ENCODE measurements at places on chromosomes 2 and 18.

GRCh38 chr2:3741396-3741795 is 38.0 kb downstream of the DCDC2C start:
- DNase-seq = no peak

GRCh38 chr2:19256121-19256601 is 102.3 kb downstream of the OSR1 start:
- peak; percentile 38 for DNase-seq

DNA sequence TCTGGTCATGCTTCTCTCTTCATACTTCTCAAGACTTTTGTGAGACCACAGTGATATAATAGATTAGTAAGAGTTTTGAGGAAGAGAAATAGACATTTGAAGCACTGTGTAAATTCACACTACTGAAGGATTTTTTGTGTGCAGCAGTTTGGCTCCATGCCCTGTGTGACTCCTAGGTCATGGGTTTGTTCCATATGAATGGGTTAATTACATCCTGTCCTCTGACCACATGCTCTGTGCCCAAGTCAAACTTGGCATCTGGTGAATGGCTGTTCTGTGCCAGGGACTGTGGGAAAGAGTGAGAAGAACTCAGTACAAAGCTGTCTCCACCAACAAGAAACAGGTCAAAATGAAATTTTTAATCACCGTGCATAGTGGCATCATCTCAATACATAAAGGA is 304.0 kb downstream of the LNPK start:
- no peak for DNase-seq

GRCh38 chr2:232237464-232237863 is 141.1 kb upstream of the ALPP start:
- DNase-seq = no peak

GRCh38 chr2:71831193-71831577 is 316.5 kb downstream of the CYP26B1 start:
- DNase-seq = peak; percentile 93

GRCh38 chr18:49175476-49175875 is 224.7 kb upstream of the SMAD7 start:
- no peak for DNase-seq

GRCh38 chr2:207929923-207930322 is 95.4 kb downstream of the PLEKHM3 start:
- DNase-seq = no peak

DNA sequence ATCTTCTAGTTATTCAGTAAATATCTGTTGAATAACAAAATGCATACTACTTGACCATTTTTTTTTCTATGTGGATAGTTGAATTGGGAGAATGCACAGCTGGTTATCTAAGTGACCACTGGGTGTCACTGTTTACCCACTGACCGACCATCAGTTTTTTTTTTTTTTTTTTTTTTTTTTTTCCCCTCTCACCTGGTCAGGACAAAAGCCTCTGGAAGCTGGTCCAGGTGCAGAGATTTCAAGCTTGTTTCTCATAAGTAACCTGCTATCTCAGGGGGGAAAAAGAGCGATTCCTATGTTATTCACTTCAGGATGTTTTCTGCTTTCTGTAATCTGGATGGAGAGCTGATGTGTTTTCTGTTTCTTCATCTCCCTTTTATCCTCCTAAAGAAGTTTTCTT is 256.0 kb downstream of the DCDC2C start:
- no peak for DNase-seq

GRCh38 chr2:223930103-223930976 is 14.8 kb downstream of the WDFY1 start:
- DNase-seq = no peak

DNA sequence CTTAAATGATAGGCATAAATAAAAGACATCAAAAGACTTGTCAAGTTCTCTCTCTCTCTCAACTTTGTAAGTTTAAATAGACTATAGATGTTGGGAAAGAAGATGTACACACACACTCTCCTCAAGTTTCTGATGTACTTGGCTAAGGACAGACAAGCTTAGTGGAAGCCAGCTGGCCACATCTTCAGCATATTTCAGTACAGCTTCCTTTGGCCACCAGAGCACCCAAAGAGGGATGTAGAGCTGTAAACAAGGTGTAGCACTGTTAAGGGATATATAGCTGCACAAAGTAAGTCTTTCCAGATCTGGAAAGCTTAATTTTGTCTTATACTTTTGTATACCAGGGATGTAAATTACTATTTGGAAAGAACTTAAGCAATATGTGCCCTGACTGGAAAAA is 64.3 kb upstream of the MSTN start:
- no peak for DNase-seq

GRCh38 chr18:3486512-3486911 is 36.5 kb downstream of the TGIF1 start:
- no peak for DNase-seq

DNA sequence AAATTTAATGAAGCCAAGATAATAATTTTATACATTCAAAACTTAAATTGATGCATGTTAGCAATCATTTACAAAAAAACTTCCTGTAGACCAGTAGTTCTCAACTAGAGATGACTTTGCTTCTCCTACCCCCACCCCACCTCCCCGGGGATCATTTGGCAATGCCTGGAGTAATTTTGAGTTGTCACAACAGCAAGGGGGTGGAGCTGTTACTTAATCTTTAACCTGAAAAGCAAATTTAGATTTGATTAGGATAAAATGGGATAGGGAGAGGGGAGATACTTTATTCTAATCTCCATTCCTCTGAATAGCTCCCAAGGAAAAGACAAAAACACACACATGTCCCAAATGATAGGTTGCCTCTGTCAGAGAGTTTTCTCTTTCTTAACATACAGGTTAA is 4.2 kb downstream of the SLC40A1 start:
- DNase-seq = no peak

GRCh38 chr2:55962915-55963314 is 39.3 kb upstream of the EFEMP1 start:
- DNase-seq = no peak

DNA sequence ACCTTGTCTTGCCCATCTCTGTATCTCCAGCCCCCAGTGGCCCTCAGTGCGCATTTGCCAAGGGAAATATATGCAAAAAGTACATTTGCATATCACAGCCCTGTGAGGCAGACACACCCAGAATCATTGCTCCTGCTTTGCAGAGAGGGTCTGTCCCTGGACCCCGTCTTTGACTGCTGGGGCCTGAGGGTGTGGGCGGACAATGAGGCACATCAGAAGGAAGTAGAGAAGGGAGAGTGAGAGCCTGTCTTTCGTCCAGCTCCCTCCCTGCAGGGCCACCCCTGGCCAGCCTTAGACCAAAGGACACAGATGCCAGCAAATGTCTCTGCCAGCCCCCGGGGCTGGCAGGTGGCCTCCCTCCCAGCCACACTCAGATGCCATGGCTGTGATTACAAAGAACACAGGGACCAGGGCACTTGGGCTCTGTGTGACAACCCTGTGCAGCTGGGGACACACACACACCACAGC is 516.2 kb upstream of the MYT1L start:
- no peak for DNase-seq

- DNase-seq = no peak
These were observed 27.0 kb downstream of the MFSD6 start for GRCh38 chr2:190435031-190435670.

GRCh38 chr2:158921599-158922408 is 46.6 kb upstream of the TANC1 start:
- no peak for DNase-seq

- DNase-seq = no peak
These were observed 93.4 kb downstream of the DGKD start for GRCh38 chr2:233447506-233448219.

DNA sequence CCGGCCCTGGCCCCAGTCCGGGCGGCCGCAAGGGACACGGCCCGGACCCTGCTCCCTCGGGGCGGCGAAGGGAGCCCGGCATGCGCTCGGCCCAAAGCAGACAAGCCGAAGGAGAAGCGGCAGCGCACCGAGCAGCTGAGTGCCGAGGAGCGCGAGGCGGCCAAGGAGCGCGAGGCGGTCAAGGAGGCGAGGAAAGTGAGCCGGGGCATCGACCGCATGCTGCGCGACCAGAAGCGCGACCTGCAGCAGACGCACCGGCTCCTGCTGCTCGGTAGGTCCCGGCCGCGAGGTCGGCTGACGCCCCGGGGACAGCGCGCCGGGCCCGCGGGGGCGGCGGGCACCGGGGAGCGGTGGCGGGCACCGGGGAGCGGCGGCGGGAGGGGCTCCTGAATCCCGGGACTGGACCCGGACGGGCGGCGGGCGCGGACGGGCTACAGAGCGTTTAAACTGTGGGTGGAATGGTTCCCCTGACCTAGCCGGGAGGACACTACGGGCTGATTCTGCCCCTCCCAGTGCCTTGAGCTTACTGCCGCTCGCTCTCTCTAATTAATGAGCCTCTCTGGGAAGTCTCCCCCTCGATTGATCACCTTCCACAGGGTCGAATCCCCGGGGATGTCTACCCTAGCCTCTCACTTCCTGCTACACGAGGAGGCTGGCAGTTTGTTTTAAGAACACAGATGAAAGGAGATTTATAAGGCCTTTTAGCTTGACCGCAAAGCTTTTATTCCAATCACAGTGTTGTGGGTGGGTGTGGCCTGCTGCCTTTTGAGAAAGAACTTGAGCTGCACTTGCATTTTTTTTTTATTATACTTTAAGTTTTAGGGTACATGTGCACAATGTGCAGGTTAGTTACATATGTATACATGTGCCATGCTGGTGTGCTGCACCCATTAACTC is 853 bp downstream of the GNAL start:
- peak; percentile 12 for DNase-seq

DNA sequence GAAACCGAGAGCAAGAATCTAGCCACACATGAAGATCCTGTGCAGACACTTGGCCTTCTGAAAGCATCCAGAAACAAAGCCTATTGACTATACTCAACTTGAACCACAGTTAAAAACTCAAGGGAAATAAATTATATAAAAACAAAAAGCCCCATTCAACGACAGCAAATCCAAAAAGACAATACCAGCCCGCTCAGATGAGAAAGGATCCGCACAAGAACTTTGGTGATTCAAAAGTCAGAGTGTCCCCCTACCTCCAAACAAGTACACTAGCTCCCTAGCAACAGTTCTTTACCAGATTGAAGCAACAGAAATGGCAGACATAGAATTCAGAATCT is 163.2 kb downstream of the WDPCP start:
- no peak for DNase-seq

- DNase-seq = no peak
These were observed 62.1 kb downstream of the SETBP1 start for GRCh38 chr18:44742718-44743311.

DNA sequence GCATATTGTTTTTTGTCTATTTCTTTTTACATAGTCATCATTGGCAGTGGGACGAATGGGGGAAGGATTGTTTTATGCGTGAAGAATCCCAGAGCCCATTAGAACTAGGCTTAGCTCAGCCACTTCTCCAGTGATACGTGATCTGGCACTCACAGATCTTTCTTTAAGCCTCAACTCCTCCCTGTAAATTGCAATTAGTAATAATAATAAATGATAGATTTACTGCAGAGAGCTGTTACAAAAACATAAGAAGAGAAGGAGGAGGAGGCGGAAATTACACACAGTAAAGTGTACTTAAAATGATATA is 629.3 kb downstream of the NRXN1 start:
- no peak for DNase-seq

- DNase-seq = no peak
These were observed 443.5 kb upstream of the SLC14A2 start for GRCh38 chr18:45171679-45172191.

DNA sequence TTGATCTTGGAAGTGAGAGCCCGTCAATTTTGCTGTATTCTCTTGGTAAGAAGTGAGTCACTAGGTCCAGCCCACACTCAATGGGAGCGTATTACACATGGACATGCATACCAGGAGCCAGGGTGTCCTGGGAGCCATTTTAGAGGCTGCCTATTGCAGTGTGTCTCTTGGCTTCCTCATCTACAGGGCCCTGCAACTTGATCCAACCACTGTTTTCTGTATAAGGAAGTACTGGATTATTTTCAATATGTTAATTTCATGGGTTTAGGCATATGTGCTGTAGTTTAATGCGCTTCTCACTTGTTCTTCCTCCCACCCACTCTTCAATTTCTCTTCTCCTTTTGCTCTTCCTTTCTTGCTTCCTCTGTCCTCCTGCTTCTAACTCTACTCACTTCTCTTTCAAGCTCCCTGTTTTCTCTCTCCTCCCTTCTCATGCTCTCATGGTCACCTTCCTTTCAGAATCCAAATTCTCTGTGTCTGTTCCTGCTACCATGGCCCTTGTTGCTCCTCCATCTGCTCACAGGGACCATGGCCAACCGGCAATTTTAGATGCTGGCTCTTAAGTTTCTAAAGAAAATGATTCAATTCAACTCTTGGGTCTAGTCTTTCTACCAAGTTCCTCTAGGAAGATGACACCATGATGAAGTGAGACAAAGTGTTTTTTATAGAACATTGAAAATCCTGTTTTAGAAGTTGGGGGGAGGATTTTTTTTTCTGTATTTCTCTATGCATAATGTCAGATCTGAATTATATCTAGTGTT is 152.0 kb upstream of the ZEB2 start:
- DNase-seq = no peak

- peak; percentile 80 for DNase-seq
These were observed 4.3 kb downstream of the AGPS start for GRCh38 chr2:177396703-177397460.

DNA sequence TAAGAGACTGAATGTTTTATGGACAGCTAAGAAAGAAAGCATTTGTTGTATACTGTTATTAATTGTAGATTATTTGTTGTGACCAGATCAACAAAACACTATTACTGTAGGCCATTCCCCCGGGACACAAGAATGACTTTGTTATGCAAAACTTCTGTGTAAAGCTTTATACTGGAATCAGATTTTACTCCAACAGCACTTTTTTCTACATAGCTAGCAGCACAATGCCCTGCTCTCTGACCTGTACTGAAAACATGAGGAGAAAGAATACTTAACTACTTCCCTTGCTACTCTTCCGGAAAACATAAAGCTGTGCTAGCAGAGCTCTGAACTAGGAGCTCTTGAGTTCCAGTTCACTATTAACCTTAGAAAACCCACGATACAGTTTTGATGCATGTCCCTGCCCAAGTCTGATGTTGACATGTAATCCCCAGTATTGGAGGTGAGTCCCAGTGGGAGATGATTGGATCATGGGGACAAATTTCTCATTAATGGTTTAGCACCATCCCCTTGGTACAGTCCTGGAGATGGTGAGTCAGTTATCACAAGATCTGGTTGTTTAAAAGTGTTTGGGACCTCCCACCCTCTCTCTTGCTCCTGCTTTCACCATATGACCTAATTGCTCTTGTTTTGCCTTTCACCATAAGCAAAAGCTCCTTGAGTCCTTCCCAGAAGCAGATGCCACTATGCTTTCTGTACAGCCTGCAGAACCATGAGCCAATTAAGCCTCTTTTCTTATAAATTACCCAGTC is 601.1 kb upstream of the PIK3C3 start:
- DNase-seq = no peak

All from HFFc6 (cell line).